ENCODE measurements at places on chromosomes 3 and 15. TPM values are rescaled to one million over a fixed set of nuclear protein-coding genes. Genes with fewer than 3 reads are reported as not detected.

ANKUB1 gene
- total RNA-seq, result not detected

PSTPIP1 gene
- total RNA-seq, result 8.6 TPM

MGLL gene
- 36.9 TPM for total RNA-seq

GOLGA8K gene
- total RNA-seq, result 0.83 TPM

ILDR1 gene
- 2.7 TPM for total RNA-seq

PSMA4 gene
- 168 TPM for total RNA-seq

GATA2 gene
- 17.1 TPM for total RNA-seq

IMPDH2 gene
- 175 TPM for total RNA-seq

LRRC31 gene
- total RNA-seq, result not detected

CLEC3B gene
- total RNA-seq, result 49.1 TPM

DLL4 gene
- total RNA-seq, result 4.9 TPM
